ENCODE measurements at places on chromosomes 7 and 10.

GRCh38 chr7:70000737-70001348 lies 402.6 kb downstream of the AUTS2 start:
- no peak for DNase-seq

GRCh38 chr7:94382132-94382531 lies 12.6 kb upstream of the COL1A2 start:
- DNase-seq, result no peak

DNA sequence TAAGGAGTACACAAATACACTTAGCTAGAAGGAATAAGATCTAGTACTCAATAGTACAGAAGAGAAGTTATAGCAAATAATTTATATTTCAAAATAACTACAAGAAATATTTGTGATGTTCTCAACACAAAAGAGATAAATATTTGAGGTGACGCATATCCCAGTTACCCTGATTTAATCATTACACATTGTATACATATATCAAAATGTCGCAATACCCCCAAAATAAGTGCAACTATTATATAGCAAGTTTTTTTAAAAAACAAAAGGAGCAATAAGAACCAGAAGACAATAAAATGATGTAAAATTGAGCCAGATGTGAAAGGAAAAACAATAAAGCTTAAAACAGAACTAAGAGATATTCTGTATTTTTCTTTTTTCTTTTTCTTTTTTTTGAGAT lies 59.3 kb upstream of the KIAA1217 start:
- no peak for DNase-seq

- no peak for DNase-seq
Measured at GRCh38 chr10:114996542-114996941, 58.5 kb downstream of the TRUB1 start.

DNA sequence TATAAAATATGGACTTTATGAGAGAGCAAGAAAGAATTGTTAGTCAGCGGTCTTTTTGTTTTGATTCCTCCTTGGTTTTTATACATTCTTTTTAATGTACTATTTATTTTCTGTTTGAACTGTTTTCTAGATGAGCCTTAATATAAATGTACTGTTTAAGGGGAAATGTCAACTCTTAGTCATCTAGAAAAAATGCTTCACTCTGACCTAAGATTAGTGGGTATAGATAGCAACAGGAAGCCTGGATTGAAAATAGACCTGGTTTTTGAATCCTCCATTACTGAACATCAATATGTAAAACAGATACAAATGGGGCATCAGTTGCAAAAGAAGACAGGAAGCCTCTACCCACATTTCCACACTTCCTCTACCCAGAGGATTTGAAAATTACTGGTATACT lies 87.8 kb downstream of the CHRM2 start:
- no peak for DNase-seq

GRCh38 chr10:25018703-25019102 lies 2.3 kb downstream of the THNSL1 start:
- no peak for DNase-seq
